ENCODE measurements at places on chromosomes 5 and 9. TPM values are rescaled to one million over a fixed set of nuclear protein-coding genes. Genes with fewer than 3 reads are reported as not detected.
A peak's percentile ranks its signal among the peaks of the same experiment; 100 is the strongest.

DNA sequence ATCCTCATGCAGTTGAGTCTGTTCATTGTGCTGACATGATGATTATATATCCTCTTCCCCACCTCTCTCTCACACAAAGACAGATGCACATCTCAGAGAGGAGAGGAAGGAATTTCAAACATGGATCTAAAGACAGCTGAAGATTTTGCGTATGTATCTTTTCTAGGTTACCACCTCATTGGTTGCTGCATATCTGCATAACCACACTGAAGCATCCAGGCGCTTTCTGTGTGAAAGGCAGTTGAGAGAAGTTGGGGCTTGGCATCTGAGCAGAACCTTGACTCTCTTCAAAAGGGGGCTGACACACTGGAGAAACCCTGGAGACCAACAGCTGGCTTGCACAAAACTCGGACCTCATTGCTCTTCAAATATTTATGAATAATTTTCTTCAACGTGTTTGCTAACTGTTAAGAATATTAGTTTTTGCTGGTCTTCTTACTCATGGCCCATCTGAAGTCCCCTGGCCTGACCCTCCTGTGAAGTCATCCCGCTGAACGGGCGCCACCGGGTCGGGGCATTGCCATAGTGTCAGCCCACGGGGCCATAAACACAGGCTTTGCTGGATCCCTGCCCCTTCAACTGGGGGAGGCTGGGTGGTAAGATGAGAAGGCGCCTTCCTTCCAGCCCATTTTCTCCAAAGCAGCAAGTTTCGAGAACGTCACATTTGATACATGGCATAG lies 593.2 kb upstream of the CLINT1 start:
- no peak for DNase-seq

SLC25A48 gene
- total RNA-seq = 0.37 TPM

DNA sequence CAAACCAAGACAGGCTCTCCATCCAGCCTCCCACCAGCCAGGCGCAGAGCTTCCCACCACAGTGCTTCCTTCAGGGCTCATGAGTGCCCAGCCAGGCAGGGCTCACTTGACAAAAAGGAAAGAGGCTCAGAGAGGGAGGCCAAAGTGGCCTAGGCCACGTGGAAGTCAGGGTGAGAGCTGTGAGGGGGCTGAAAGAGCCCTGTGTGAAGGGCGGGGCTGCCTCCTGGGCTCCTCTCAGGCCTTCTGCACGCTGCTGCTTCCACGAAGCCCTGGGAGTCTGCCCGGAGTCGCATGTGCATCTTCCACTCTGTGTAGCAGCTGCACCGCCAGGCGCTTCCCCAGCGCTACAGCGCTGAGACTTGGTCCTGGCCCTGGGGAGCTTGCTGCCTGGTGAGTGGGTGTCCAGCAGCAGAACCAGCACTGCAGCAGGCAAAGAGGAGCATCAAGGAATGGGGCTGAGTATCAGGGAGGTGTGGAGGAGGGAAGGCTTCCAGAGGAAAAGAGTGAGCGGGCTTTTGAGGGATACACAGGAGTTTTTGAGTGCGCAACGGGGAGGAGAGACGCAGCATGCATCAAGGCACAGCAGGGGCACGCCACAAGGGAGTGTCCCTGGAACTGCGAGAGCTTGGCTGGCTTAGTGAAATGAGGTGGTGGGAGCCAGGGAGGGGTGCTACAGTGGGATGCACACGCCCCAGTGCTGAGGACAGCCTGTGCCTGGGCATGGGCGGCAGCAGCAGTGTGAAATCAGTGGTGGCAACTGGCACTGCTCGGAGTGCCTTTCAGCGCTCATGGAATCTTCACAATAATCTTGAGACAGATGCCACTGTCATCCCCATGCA lies 178.0 kb downstream of the GAPVD1 start:
- no peak for DNase-seq

- DNase-seq = no peak
These were observed 47.4 kb downstream of the SLC28A3 start for GRCh38 chr9:84293001-84293798.

- no peak for DNase-seq
These were observed 18.5 kb upstream of the SNX2 start for GRCh38 chr5:122756264-122756911.

GRCh38 chr9:101397746-101398067 lies 711 bp downstream of the MRPL50 start:
- no peak for DNase-seq

IL3 gene
- not detected for total RNA-seq

CLIC3 gene
- total RNA-seq = not detected

DNA sequence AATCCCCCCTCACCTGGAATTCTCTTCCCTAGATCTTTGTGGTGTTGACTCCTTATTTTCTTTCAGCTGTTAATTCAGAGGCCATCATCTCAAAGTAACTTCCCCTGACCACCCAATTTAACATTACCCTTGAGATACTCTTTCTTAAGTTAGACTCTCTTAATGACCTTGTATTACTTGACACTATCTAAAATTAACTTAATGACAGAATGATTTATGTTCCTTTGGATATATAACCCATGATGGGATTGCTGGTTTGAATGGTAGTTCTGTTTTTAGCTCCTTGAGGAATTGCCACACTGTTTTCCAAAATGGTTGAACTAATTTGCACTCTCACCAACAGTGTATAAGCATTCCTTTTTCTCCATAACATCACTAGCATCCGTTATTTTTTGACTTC lies 298.0 kb downstream of the NNT start:
- DNase-seq = no peak

GRCh38 chr5:179900711-179901110 lies 7.0 kb downstream of the TBC1D9B start:
- no peak for DNase-seq

DNA sequence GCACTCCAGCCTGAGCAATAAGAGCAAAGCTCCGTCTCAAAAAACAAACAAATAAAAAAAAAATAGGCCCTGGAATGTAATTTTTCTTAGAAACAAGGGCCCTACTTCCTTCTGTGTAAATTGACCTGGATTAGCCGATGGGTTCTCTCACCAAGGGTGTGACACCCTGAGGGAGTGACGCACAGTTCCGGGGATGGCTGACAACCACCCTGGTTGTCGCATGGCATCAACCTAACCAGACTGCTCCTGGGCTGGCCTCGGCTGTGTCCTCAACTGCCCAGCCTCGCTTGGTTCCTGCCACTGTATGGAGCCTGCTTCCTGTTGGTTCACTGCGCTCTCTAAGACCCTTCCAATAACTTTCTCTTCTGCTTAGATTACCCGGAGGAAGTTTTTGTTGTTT lies 51.2 kb upstream of the SPATA31D4 start:
- DNase-seq = no peak

- DNase-seq = no peak
These were observed 248.0 kb downstream of the NTRK2 start for GRCh38 chr9:84917366-84918070.

TUSC1 gene
- total RNA-seq = 12.5 TPM

GRCh38 chr9:36221667-36222066 lies 30.9 kb downstream of the CLTA start:
- DNase-seq = no peak

DNA sequence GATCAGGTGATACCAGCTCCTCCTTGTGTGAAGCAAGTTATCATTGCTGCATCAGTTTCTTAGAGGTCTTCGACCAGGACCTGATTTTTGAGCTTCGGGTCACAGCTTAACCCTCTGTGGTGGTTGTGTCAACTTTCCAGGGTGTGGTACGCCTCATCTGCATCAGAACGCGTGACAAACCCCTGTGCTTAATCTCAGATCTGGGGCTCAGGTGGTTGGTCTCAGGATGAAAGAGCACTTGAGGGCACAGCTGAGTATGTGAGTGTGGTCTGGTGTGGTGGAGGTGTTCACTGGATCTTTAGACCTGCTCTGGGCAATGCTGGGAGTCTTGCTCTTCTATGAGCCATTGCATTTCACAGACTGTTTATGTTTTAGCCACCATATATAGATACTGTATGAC lies 64.1 kb downstream of the OSTF1 start:
- peak; percentile 29 for DNase-seq

CENPH gene
- total RNA-seq = 1.8 TPM

PCDHA1 gene
- total RNA-seq = not detected

KIF4B gene
- not detected for total RNA-seq

DNA sequence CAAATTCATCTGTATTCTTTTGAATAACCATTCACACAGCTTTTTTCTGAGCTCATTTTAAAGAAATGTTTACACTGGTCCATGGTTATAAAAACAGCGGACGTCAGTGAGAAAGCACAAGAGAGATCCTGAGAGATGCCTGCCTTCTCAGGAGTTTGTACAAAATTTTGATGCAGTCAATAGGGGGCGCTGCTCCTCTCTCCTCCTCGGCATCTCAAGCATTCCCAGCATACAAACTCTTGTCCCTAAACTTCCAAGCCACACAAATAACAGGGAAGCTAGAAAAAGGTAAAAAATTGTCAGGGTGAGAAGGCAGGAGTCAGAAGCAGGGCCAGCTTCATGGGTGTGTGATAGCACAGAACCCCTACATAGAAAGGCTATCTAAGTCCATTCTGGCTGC lies 11.2 kb upstream of the CCDC152 start:
- no peak for DNase-seq

GRCh38 chr5:82596451-82596850 lies 318.3 kb upstream of the RPS23 start:
- no peak for DNase-seq

DNA sequence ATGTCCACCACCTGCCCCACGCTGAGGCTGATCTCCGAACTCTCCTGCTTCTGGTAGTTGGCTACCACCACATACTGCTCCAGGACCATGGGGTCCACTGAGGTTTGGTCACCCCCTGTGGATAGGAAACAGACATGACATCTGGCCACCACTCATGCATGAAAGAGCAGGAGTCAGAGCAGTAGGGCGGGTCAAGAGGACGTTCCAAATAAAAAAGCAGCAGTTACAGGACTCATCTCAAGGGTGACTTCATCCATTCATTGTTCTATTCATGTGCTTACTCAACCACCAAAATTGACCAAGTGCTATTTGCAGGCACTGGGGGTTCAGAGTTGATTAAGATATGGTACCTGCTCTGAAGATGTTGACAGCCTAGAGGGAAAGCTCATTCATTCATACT lies 79.2 kb upstream of the UBTD2 start:
- DNase-seq = no peak

GRCh38 chr9:127451608-127451857 lies 223 bp downstream of the LRSAM1 start:
- no peak for DNase-seq

- peak; percentile 71 for DNase-seq
These were observed 60.7 kb downstream of the NRG2 start for GRCh38 chr5:139982157-139982974.

Data from stomach (tissue), 19 donors.